ENCODE measurements at places on chromosomes 2 and 18.

- no peak for DNase-seq
Measured at GRCh38 chr2:147204102-147204501, 640.7 kb upstream of the ACVR2A start.

DNA sequence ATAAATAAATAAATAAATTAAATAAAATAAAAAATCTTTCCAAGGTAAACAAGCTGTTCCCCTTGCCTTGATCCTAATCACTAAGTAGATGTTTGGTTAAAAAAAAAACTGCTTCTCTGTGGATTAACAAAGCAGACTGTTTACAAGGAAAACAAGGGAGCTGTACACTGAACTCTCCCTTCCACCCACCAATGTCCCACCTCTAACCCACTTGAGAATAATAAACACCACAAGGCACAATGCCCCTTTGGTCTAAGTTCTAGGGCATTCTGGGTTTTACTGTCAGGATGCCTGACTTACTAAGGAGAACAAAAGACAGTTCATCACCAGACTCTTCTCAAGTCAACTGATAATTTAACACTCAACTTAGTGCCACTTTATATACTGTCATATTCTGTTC lies 83.5 kb downstream of the NCKAP1 start:
- DNase-seq, result no peak

- DNase-seq, result no peak
Measured at GRCh38 chr2:10217489-10218435, 84.9 kb upstream of the HPCAL1 start.

DNA sequence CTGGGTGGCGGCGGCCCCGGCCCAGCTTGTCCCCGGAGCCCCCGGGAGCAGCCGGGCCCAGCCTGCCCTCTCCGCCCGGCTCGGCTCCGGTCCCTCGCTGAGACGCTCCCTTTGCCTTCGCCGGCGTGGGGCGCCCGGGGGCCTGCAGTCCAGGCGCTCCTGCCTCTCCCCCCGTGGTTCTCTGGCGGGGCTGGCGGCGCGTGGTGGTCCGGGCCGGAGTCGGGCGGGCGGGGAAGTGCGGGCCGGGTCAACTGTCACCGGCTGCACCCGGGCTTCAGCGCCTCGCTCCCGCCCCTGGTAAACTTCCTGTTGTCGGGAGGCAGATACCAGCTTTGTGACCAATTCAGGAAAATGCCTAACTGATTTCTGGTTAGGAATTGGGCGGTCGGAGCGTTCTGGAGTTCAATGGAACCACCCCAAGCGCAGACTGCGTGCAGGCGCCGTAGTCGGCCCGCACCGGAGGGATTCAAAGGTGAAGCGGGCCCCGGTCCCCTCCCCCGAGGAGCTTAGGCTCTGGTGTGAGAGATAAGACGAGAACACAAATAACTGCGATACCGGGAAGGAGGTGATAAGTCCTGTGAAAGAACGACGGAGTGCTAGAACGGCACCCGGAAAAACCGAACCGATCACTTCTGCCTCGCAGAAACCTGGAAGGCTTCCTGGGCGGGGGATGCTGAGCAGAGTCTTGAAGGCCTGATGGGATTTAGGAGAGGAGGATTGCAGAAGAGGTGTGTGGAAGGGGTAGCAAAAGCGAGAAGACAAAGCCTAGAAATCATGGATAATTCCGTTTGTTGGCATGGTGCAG lies 891 bp downstream of the CAB39 start:
- DNase-seq, result no peak

GRCh38 chr18:13611601-13612195 lies 114.7 kb downstream of the FAM210A start:
- peak; percentile 72 for DNase-seq

DNA sequence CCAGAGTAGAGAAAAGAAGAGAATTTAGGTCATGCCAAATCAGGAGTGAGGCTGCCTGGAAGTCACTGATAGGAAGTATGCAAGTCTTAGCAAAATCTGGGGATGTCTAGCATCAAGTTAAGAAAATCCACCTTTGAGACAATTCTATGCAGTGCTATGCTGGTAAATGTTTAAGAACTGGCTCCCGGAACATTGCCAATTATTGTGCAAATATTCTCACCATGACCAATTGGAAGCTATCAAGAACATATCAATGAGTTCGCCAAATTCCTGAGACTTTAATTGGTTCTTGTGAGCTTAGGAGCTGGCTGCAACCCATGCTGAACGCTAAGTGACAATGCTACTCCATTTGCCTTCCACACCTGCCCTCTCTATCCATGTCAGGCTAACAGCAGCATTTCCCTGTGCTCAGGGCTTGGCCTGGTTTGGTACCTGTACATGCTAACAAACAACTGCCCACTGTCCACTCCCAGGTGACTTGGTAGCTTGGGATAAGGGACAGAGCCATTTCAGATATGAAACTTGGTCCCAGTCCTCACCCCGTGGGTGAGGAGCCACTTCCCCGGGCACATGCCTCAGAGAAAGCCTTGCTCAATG lies 172.9 kb upstream of the KLHL29 start:
- no peak for DNase-seq

- no peak for DNase-seq
Measured at GRCh38 chr18:939958-940357, 35.3 kb downstream of the ADCYAP1 start.

GRCh38 chr2:82795446-82795845 lies 1663.6 kb downstream of the SUCLG1 start:
- DNase-seq, result no peak

DNA sequence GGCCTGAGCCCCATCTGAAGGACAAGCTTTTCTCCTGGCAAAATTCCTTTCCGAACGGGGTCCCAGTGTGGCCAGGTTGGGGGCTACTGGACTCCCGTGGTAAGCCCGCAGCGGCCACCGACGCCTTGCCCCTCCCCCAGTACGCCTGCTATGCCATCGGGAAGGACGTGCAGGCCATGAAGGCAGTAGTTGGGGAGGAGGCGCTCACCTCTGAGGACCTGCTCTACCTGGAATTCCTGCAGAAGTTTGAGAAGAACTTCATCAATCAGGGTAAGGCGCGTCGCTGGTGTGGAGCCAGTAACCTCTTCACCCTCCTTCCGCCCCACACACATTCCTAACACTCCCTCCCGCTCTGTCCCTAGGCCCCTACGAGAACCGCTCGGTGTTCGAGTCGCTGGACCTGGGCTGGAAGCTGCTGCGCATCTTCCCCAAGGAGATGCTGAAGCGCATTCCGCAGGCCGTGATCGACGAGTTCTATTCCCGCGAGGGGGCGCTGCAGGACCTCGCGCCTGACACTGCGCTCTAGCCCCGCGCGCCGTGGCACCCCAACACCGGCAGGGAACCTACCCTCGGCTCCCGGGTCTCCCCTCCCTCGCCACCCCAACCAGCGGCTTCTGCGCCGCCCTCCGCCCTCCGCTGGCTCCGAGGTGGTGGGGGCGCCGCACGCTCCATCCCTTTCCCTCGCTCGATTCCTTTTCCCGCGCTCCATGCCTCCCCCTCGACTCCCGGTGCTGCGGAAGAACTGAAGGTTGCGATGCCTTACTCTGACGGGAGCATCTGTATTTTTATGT lies 13.6 kb upstream of the ANKRD53 start:
- peak; percentile 33 for DNase-seq

DNA sequence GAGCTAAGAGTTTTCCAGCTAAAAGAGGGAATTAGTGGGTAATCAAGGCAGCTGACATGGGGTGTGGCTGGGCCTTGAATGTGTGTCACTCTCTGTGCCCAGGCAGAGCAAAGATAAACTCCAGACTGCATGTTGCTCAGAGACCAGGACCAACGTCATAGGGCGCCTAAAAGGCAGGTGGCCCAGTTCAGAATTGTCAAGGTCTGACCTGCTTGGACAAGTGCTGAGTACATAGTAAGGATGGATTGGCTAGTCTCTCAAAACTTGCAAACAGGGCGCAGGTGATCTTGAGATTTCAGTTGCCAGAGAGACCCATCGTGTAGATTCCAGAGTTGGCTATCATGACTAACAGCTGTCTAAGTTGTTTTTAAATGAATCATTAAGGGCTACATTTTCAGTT lies 19.0 kb downstream of the CLUL1 start:
- DNase-seq, result no peak

- DNase-seq, result no peak
Measured at GRCh38 chr2:65316072-65316471, 88.4 kb downstream of the ACTR2 start.

GRCh38 chr2:109396202-109397180 lies 217.3 kb downstream of the SEPTIN10 start:
- no peak for DNase-seq

GRCh38 chr18:79567481-79568147 lies 112.0 kb upstream of the CTDP1 start:
- DNase-seq, result no peak

DNA sequence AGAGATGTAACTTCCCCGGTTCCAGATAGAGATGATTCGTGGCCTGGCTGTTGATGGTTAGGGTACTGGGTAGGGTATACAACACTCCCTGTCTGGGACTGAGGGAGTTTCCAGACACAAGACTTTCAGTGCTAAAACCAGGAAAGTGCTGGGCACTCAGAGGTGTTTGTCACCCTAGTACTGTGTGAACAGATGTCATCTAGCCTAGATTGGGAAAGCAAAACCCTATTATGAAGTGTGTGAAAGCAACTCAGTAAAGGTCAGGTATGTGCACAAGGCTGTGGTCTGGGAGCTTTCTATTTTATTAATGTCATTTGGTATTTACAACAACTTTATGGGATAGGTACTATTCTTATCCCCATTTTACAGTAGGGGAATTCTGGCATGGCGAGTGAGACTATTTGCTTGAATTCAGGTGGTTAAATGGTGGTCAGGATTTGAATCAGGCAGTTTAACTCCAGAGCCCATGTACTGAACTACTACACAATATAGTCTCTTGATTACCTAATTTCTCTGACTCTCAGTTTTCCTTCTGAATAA lies 2.6 kb downstream of the BZW1 start:
- DNase-seq, result no peak

GRCh38 chr2:210264282-210264681 lies 39.0 kb upstream of the ACADL start:
- no peak for DNase-seq
